Body of pancreas (tissue), 4 donors: ENCODE measurements at places on chromosomes 3 and 15. TPM values are rescaled to one million over a fixed set of nuclear protein-coding genes. Genes with fewer than 3 reads are reported as not detected.

The TMEM266 gene
- total RNA-seq: 9.1 TPM

The CACNA2D3 gene
- not detected for total RNA-seq

The LTK gene
- not detected for total RNA-seq

The IL1RAP gene
- total RNA-seq: 5.4 TPM

The RAB5A gene
- total RNA-seq: 35.3 TPM

The EIF4E3 gene
- 8.2 TPM for total RNA-seq

The GPR27 gene
- 2.3 TPM for total RNA-seq

The SLC12A6 gene
- 16.2 TPM for total RNA-seq

The TPRG1 gene
- total RNA-seq: 4.6 TPM

The PDE8A gene
- total RNA-seq: 50.1 TPM

The PLA2G4F gene
- total RNA-seq: 2.0 TPM

The ADGRG7 gene
- total RNA-seq: not detected

The CTDSPL gene
- total RNA-seq: 23.6 TPM

The TEX55 gene
- not detected for total RNA-seq

The HIGD2B gene
- total RNA-seq: not detected

The ARPIN gene
- total RNA-seq: 23.1 TPM

The GOLGA6L10 gene
- 2.9 TPM for total RNA-seq

The SIN3A gene
- total RNA-seq: 23.1 TPM

The SH2D7 gene
- total RNA-seq: not detected

The EPHB3 gene
- total RNA-seq: 7.9 TPM

The FYTTD1 gene
- total RNA-seq: 16.3 TPM

The OXSR1 gene
- 16.1 TPM for total RNA-seq

The USP50 gene
- not detected for total RNA-seq

The LRRC31 gene
- total RNA-seq: not detected

The VEPH1 gene
- total RNA-seq: 30.0 TPM

The WDR73 gene
- 25.4 TPM for total RNA-seq

The TMEM212 gene
- not detected for total RNA-seq

The AGBL1 gene
- not detected for total RNA-seq

The TTLL13 gene
- total RNA-seq: not detected

The CYP11A1 gene
- total RNA-seq: 0.99 TPM

The CATSPER2 gene
- total RNA-seq: 16.2 TPM

The ZNF80 gene
- total RNA-seq: not detected

The CELF6 gene
- total RNA-seq: 4.2 TPM

The TERC gene
- 17.8 TPM for total RNA-seq

The POPDC2 gene
- total RNA-seq: 0.78 TPM

The STRC gene
- total RNA-seq: 0.66 TPM

The THSD4 gene
- 12.9 TPM for total RNA-seq

The MAGI1 gene
- 44.2 TPM for total RNA-seq

The GJD2 gene
- total RNA-seq: 2.3 TPM

The BTLA gene
- not detected for total RNA-seq

The KBTBD12 gene
- total RNA-seq: 3.4 TPM

The CAPN3 gene
- total RNA-seq: 6.3 TPM

The ARL8B gene
- total RNA-seq: 30.3 TPM

The GOLGA8A gene
- 65.6 TPM for total RNA-seq

The IL17RB gene
- 17.6 TPM for total RNA-seq
